ENCODE measurements at places on chromosomes 1 and 21. TPM values are rescaled to one million over a fixed set of nuclear protein-coding genes. Genes with fewer than 3 reads are reported as not detected.

LAX1 gene
- not detected for total RNA-seq

TRIM17 gene
- total RNA-seq, result not detected

FAAP20 gene
- total RNA-seq, result 34.9 TPM

RGL1 gene
- total RNA-seq, result 25.4 TPM

DNA sequence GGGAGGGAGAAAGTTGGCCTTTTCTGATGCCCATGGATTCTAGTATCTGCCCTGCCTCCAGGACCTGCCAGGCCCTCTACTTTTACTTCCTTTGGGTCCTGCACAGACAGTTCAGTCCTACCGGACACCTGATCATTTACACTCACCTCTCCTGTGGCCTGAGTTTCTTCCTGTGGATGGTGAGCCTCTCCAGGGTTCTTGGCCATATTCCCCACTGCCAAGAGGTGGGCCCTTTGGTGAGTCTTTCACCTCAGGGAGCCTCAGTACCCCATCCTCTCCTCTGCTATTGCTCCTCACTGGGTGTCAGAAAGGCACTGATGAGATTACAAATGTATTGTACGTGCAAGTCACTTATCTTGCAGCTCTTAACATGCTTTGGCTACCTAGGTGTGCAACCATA, 81.4 kb upstream of the ETV3 start:
- DNase-seq, result no peak

DNA sequence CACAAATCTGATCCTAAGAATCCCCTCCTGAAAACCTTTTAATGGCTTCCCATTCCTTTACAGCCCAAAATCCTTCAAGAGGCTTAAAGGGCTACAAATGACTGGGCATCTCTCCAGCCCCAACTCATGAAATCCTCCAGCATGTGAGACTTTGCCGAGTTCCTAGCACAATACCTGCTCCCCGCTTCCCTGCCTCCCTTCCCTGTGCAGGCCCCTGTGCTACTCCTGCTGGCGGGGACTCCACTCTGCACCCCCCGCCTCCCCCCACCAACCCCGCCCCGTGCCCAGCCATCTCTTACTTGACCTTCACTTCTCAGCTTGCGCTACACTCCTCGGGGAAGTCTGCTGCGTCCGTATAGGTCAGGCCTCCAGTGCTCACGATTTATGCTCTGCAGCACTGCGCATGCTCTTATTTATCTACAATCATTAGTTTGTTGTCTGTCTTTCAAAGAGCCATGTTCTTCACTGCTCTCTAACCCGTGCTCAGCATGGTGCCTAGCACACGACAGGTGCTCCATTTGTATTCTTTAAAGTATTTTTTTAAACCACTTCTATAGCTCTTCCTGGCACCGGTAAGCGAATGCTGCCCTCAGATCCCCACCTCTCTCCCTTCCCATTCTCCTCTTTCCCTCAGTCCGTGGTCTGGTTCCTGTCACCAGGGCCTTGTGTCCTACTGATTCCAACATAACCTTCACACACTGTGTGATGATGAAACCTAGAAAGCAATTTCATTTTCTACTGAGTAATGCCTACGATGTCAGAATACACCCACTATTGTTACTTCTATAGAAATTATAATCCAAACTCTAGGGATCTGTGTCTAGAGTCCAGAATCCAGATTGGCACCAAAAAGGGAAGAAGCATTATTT, 37.5 kb upstream of the PLA2G2C start:
- no peak for DNase-seq

- DNase-seq, result no peak
Observed at GRCh38 chr1:35220976-35221375, 28.0 kb upstream of the SFPQ start.

Data from glomerular endothelial cell (primary cell).